ENCODE measurements at places on chromosomes 4 and X.

GRCh38 chr4:156117743-156118142 lies 164.1 kb upstream of the CTSO start:
- no peak for DNase-seq

DNA sequence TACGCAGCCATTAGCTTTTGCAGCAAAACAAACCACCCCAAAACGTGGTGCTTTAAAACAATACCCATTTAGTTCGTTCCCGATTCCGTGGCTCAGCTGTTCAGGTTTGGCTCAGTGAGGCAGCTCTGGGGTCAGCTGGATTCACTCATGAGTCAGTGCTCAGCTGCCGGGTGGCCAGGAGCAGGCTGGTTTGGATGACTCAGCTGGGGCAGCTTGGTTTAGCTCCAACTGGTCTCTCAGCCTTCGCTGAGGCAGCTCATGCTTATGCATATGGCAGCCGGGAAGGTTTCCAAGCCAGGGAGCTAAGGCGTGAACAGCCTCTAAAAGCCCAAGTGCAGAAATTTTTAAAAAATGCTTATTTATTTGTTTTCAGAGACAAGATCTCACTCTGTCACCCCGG lies 13.3 kb upstream of the CD99 start:
- DNase-seq, result no peak

DNA sequence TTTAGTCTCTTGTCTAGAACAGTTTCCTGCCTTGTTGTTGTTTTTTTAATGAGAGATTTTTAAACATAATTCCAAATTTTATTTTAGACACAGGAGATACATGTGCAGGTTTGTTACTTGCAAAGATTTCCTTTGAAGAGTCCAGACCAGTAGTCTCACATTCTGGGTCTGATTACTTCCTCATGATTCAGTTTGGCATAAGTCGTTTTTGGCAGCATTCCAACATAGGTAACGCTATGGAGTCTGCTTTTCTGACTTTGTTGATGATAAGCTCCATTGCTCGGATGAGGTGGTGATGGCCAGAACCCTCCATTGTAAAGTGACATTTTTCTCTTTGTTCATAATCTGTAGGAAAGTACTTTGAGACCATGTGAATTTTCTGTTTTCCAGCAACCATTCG lies 74.7 kb downstream of the CLCN4 start:
- DNase-seq, result no peak

GRCh38 chr4:22678940-22679854 lies 13.5 kb upstream of the GBA3 start:
- DNase-seq, result no peak

GRCh38 chrX:150527108-150527507 lies 41.3 kb upstream of the MTM1 start:
- DNase-seq, result no peak

- no peak for DNase-seq
Measured at GRCh38 chr4:177128306-177128705, 181.4 kb upstream of the NEIL3 start.

DNA sequence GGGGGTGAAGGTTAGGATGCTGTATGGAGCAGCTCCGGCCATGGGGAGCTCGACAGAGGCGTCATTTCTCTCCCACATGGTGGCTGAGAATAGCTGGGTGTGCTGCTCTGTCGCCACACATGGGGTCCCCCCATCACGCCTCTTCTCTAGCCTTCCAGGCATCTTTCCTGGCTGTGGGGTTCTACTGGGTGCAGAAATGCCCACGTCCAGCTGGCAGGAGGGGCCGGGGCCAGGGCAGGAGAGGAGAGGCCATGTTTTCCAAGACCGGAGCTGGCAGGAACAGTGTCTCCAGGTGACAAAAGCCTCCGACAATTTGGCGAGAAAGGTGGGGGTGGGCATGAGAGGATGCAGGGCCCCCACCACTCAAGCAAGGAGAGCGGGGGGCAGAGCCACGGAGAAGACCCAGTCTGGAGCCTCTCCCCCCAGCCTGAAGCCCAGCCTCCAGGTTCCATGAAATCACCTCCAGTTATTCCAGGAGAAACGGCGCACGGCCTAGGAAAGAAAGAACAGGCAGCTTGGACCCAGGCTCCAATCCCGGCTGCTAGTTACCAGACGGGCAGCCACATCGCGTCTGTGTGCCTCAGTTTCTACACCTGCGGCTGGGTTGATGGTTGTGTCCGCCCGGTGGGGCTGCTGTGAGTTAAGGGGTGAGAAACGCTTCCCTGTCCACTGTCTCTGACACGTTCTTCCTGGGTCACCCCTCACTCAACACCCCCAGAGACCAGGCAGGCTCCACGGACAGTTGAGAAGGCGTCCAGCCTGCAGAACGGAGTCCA lies 27.4 kb upstream of the SPON2 start:
- DNase-seq, result no peak

- no peak for DNase-seq
Measured at GRCh38 chr4:88859191-88859812, 161.7 kb upstream of the NAP1L5 start.

GRCh38 chrX:79138658-79139241 lies 5.7 kb upstream of the GPR174 start:
- DNase-seq, result no peak

DNA sequence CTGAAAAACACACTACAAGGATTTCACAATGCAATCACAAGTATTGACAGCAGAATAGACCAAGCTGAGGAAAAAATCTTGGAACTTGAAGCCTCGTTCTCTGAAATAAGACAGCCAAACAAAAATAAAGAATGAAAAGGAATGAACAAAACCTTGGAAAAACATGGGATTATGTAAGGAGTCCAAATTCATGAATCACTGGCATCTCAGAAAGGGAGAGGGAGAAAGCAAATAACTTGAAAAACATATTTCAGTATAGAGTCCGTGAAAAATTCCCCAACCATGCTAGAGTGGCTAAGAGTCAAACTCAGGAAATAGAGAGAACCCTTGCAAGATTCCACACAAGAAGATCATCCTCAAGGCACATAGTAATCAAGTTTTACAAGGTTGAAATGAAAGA lies 178.5 kb upstream of the CTSO start:
- DNase-seq, result no peak

- DNase-seq, result no peak
Measured at GRCh38 chr4:138907174-138907573, 108.4 kb upstream of the NOCT start.

DNA sequence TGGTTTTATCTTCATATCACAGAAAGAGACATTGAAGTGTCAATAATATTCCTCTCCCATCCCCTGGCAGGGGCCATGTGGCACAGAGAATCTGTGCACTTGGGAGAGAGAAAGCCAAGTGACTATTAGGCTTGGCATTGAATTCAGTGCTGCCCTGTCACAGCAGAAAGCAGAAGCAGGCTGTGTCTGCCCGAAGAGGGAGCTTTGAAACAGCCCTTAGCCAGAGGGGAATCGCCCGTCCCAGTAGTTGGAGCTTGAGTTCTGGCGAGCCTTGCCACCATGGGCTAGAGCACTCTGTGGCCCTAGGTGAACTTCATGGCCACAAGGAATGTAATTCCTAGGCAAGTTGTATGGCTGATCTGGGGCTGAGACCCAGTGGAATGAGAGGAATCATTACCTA lies 282.5 kb upstream of the PCDH10 start:
- no peak for DNase-seq

- DNase-seq, result peak; percentile 7
Measured at GRCh38 chrX:74382613-74383012, 38.7 kb upstream of the SLC16A2 start.

GRCh38 chrX:101668143-101668542 lies 8.5 kb upstream of the ARMCX2 start:
- no peak for DNase-seq

DNA sequence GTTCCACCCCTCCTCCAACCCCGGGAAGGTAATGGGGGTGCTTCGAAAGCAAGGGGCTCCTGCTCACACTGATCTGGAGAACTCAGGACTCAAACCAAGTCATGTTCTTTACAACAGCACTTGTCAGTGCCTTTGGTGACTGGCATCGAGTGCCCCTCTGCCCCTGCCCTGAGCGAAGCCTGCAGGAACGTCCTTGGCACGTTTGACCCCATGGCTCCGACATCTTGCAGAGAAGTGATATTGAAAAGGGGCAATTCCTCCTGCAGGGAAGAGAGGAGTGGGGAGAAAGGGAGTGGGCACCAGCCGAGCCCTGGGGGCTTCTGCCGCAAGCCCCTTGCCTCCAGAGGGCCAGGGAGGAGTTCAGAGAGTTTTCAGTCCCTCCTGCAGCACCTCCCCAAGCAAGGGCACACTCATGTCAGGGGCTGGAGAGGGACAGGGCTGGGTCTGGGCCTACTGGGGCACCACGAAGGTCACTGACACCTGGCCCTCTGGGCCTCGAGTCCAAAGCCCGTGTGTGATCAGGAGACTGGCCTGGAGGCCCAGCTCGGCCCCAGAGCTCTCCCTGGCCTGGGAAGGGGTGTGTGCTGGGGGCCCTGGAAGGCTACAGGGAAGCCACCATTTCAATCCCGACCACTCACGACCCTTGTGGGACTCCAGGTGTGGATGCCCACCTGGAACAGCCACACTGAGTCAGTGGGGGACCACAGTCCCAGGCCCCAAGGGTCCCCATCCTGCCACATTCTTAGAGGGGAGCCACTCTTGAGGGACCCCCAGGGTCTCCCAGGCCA lies 94.9 kb upstream of the NKX1-1 start:
- no peak for DNase-seq

- no peak for DNase-seq
Measured at GRCh38 chr4:88573276-88573980, 18.9 kb upstream of the HERC3 start.

- DNase-seq, result no peak
Measured at GRCh38 chr4:8316911-8317351, 47.4 kb downstream of the HTRA3 start.

DNA sequence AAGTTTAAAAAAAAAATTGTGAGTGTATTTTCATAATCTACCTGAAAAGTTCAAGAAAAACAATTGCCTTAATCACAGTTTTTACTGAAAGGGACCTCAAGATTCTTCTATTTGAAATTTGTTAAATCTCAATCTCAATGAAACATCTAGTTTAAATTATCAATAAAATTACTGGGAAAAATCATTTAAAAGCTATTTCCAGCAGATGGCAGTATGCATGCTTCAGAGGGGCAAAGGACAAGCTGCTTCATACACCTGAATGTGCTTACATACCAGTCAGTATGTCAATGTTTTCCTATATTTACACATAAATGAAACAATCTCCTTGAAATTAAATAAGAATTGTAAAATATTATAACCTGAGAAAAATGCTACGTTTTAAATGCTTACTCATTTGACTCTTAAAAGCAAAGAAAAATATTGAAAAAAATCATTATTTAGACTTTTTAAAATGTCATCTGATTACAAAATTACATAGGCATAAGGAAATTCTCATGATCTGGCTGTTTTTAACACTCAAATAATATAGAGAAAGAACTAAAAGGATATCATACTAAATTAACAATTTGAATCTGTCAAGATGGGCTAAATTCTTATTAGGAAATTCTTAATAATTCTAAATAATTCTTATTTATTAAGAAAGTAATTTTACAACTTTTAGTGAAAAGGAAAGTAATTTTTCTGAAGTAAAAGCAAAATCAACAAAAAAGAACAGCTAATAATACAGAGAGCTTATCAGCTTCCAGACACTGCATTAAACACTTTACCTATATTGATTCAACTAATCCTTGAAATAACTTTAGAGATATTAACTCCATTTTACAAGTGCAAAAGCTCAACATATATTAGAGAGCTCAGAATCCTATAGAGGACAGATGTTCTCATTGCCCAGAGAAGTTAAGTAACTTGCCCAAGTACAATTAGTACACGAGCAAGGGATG lies 242.1 kb downstream of the ADAMTS3 start:
- no peak for DNase-seq

- DNase-seq, result no peak
Measured at GRCh38 chr4:80926891-80927290, 103.6 kb upstream of the BMP3 start.

DNA sequence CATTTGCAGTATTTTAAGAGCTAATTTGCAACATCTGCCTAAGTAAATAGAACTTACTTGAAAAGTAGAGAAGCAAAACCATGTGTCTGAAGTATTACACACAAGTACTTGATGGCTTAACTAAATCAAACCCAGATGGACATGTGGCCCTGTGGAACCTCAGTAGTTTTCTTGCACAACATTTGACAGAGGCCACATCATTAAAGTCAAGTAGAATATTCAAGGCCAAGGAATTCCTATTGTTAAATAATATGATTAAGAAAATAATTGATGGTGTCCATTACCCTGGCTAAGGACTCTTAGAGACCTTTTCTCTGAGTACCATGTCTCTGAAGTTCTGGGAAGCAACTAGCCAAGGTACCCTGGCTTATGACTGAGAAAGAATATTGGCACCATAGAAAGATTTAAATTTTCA lies 135.4 kb upstream of the OTUD4 start:
- no peak for DNase-seq

- no peak for DNase-seq
Measured at GRCh38 chr4:15116509-15117079, 114.3 kb downstream of the CPEB2 start.

GRCh38 chrX:623599-624315 lies 6.8 kb upstream of the SHOX start:
- no peak for DNase-seq

DNA sequence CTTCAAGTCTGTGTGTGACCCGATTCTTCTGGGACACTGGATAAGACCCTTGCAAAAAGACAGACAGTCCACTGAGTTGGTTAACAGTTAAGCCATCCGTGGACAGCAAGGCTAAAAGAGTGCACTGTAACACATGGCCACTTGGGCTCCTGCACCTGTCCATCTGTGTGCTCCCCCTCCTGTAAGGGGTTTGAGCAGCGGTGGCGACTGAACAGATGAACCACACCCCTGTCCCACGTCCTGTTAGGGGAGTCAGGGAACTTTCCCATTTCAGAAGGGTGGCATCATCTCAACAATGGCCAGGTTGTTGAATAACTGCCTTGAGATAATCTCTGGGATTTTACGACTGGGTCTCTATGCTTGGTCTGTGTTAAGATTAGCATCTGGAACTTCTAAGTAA lies 178.6 kb downstream of the GRXCR1 start:
- no peak for DNase-seq

GRCh38 chr4:11566444-11567022 lies 137.8 kb upstream of the HS3ST1 start:
- DNase-seq, result no peak

- DNase-seq, result no peak
Measured at GRCh38 chr4:140065393-140065792, 88.6 kb downstream of the MAML3 start.

DNA sequence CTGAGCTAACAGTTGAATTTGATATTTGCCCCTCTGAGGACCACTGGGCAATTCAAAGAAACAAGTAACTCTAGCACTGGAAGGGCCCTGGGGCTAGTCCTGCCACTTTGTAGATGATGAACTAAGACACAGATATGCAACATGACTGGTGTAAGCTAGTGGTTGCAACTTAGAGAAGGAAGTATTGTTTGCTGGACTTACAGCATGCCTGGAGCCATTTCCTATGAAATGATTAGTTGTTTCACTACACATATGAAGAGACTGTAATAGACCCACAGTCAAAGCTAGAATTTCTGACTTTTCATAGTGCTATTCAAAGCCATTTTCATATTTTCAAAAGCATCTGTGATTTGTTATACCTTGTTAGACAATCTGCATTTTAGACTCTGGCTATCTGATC lies 96.2 kb downstream of the TSPAN7 start:
- DNase-seq, result no peak

DNA sequence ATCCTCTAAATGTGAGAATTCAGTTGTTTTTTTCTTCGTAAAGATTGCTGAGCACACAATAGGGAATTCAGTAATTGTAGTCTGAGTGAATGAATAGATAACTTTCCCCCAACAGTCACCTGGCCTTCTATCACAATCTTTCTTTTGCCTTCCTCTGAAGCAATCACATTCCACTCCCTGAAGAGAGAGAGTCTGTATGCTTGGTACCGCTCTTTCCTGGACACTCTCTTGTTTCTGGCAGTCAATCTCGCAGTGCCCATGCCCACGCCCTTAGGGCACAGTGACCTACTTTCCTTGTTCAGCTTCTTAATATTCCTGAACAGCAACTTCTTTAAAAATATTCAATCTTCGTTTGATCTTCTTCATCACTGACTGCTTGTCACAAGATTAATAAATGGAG lies 255.9 kb downstream of the ADAMTS3 start:
- DNase-seq, result no peak
